ENCODE measurements at places on chromosomes 11 and 22. TPM values are rescaled to one million over a fixed set of nuclear protein-coding genes. Genes with fewer than 3 reads are reported as not detected.
A peak's percentile ranks its signal among the peaks of the same experiment; 100 is the strongest.

DNA sequence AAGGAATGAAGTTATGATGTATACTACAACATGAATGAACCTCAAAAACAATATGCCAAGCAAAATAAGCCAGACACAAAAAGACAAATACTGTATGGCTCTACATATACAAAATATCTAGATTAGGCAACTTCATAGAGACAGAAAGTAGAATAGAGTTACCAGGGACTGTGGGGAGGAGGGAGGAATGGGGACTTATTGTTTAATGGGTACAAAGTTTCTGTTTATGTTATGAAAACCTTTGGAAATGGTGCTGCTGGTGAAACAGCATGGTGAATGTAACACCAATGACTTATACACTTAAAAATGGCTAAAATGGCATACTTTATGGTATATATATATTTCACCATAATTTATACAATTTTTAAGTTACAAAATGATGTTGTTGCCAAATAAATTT is 4.1 kb downstream of the AQP11 start:
- DNase-seq: no peak

GRCh38 chr11:95692526-95693260 is 96.9 kb downstream of the FAM76B start:
- no peak for DNase-seq

The LDHAL6A gene
- not detected for total RNA-seq

The MPZL3 gene
- 5.2 TPM for total RNA-seq

DNA sequence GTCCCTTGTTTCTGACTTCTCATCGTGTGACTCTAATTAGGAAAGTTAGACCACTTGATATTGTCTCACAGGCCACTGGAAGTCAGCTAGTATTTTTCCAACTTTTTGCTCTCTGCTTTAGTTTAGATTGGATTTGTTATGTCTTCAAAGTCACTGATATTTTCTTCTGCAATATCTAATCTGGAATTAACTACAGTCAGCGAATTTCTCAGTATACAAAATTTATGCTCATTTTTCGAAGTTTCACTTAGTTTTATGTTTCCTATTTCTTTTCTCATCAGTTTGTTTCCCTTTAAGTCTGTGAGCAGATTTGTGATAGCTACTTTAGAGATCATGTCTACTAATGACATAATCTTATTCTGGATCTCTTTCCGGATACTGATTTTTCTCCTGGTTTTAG is 1027.2 kb upstream of the CNTN5 start:
- DNase-seq: no peak

The SEPTIN3 gene
- under 0.01 TPM for total RNA-seq

- DNase-seq: no peak
Measured at GRCh38 chr22:36797374-36797773, 19.5 kb downstream of the PVALB start.

The MYRF gene
- total RNA-seq: 0.20 TPM

GRCh38 chr11:131198161-131199014 is 172.0 kb upstream of the NTM start:
- no peak for DNase-seq

- no peak for DNase-seq
Measured at GRCh38 chr11:37643968-37644367, 1045.9 kb upstream of the RAG2 start.

- DNase-seq: no peak
Measured at GRCh38 chr22:33520904-33521780, 399.1 kb downstream of the LARGE1 start.

GRCh38 chr11:104700609-104701008 is 197.7 kb downstream of the CASP12 start:
- DNase-seq: no peak

The HIKESHI gene
- total RNA-seq: 57.8 TPM

GRCh38 chr22:42548597-42549330 is 5.0 kb upstream of the SERHL2 start:
- no peak for DNase-seq

- peak; percentile 34 for DNase-seq
Measured at GRCh38 chr22:45218976-45219375, 21.7 kb downstream of the KIAA0930 start.

The SLC25A45 gene
- 1.7 TPM for total RNA-seq

The GALNT18 gene
- 240 TPM for total RNA-seq

- peak; percentile 51 for DNase-seq
Measured at GRCh38 chr22:24875862-24876506, 70.0 kb downstream of the SGSM1 start.

DNA sequence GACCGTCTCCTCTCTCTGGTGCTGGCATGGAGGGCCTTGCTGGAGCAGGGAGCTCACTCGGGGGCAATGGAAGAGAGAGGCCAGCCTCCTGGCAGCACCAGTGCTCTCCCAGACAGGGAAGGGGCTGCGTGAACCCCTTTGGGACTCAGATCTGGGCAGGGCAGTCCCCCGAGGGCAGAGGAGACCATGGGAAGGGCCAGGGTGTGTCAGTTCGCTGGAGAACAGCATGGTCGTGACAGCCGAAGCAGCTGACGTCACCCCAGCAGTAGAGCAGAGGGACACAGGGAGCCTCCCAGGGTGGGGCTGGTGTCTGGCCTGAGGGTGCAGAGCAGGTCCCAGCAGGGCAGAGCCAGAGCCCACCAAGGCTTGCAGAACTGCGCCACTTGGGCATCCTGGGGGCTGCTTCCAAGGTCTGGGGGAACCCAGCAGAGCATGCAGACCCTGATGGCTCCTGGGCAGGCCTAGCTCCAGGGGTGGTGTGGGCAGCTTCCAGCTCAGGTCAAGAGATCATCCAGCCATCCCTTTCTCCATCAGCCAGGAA is 71.0 kb upstream of the KCNQ1OT1 start:
- DNase-seq: no peak

The FOLR3 gene
- not detected for total RNA-seq

DNA sequence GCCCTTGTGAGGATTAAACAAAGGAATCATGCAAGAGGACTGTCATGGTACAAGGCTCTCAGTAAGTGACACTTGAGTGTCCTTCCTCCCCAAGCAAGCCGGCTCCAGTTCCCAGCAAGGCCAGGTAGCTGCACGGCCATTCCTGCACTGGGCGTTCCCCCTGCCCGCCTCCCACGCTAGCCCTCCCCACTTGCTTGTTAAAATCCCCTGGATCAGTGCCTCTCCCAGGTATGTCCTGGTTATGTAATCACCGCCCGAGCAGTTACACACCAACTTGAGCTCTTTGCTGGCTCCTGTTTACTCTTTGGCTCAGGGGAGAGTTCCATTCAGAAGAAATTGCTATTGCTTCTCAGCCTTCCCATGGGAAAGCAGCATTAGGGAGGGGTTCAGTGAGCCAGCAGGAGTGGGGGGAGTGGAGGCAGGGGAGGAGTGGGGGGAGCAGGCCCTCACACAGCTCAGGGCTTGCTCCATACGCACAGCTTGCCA is 19.4 kb upstream of the MYEOV start:
- no peak for DNase-seq

DNA sequence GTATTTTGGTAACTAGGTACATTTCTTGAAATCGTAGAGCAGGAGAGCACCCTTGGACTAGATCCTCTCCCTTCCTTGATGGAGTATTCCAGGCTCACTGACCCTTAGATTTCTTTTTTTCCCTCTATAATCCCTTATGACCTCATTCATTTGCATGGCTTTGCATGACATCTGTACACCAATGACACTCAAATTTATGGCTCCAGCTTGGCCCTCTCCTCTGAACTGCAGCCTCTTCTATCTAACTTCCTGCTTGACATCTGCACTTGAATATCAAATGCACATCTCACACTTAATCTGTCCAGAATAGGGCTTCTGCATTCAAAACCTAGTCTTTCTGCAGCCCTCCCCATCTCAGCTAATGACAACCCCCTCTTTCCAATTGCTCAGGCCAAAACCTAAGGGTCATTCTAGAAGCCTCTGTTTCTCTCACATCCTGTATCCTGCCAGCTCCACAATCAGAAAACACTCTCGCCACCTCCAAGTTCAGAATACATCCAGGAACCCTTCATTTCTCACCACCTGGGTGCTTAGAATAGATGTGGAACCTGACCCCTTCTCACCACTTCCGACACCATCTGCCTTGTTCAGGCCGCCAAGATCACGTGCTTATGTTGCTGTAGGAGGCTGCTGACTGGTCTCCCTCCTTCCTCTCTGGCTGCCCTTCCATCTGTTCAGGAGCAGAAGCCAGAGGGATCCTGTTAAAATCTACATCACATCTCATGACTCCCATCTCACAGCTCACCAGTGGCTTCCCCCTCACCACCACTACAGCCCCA is 138.9 kb upstream of the MTNR1B start:
- no peak for DNase-seq

- DNase-seq: no peak
Measured at GRCh38 chr11:76523147-76523546, 78.3 kb downstream of the EMSY start.

DNA sequence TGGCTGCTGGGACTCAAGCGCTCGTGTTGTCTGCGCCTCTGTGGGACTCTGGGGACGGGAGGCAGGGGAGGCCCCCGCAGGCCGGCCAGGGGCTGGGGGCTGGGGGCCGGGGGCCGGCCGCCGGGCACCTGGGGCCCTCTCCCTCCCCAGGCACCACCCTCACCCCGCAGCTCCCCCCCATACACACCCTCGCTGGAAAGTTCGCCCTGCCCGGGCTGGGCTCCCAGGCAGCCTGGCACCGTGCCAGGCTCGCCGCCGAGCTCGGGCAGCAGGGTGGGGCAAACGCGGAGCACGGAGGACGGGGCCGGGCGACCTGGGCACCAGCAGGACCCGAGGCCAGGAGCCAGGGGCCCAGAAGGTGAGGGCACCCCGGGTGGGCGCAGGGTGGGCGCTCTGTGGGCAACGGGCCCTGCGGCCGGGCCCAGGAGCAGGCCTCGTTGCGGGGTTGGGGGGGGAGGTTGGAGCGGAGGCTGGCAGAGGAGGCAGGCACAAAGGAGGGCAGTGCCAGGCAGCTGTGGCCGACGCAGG is 76.7 kb upstream of the WNT7B start:
- peak; percentile 84 for DNase-seq

DNA sequence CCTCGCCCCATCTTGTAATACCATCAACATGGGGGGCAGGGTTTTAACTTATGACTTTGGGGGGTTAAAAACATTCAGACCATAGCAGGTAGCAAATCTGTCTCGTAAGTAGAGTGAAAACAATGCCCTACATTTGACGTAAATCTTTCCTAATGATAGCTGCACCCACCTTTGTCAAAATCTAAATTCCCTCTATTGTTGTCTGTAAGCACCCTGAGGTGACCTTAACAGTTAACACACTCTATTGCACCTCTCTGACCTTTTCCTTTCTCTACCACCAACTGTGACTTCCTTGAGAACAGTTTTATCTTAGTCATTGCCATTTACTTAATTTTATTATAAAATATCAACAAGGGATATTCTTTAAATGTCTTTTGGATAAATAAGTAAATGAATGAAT is 1024.9 kb upstream of the CNTN5 start:
- DNase-seq: no peak

GRCh38 chr11:2559527-2560311 is 114.9 kb downstream of the KCNQ1 start:
- DNase-seq: no peak

- no peak for DNase-seq
Measured at GRCh38 chr22:39503630-39504029, 1.5 kb downstream of the MIEF1 start.

The DBX1 gene
- total RNA-seq: not detected

The RAB30 gene
- 8.9 TPM for total RNA-seq

The RGL4 gene
- total RNA-seq: not detected

The FGF3 gene
- total RNA-seq: not detected

- DNase-seq: peak; percentile 57
Measured at GRCh38 chr11:125451400-125452124, 44.5 kb downstream of the FEZ1 start.
